Astrocyte of the spinal cord (primary cell): ENCODE measurements at places on chromosomes 1 and 21.

GRCh38 chr1:66944330-66945274 lies 19.8 kb downstream of the MIER1 start:
- DNase-seq = peak; percentile 82

- DNase-seq = no peak
Observed at GRCh38 chr1:11730429-11730891, 5.5 kb upstream of the AGTRAP start.

DNA sequence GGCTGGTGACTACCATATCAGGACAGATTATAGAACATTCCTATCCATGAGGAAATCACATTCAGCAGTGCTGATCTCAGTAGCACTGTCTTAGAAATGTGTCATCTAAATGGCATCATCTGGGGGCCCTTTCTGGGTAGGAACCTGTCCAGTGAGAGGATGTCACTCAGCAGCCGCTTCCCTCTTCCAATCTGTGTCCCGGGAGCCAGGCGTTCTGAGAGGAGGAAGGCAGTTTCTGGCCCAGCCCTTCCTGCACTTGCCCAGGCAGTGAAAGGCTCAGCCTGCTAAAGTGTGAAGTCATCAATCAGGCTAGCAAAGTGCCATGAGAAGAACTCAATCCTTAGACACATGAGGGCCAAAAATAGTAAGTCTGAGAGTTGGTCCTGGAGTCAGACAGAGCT lies 25.6 kb downstream of the RAB4A start:
- peak; percentile 41 for DNase-seq

GRCh38 chr1:16367968-16368890 lies 1.2 kb downstream of the SZRD1 start:
- DNase-seq = peak; percentile 36

GRCh38 chr1:16396591-16396990 lies 29.5 kb downstream of the SZRD1 start:
- DNase-seq = peak; percentile 81

DNA sequence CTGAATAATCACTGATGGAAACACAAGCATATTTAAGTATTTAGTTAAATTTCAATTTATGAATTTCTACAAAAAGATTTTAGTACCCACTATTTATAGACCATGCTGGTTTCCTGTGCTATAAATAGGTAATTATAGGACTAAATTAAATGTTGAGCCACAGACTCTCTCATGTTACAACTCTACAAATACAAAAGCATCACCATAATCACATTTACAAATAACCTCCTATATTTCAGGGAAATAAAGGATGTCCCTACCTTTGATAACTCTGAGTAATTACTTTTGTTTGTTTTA lies 32.6 kb upstream of the CCDC190 start:
- no peak for DNase-seq

GRCh38 chr1:79005945-79006344 lies 585 bp downstream of the ADGRL4 start:
- DNase-seq = peak; percentile 47

GRCh38 chr1:214423045-214423444 lies 128.4 kb downstream of the PTPN14 start:
- no peak for DNase-seq

DNA sequence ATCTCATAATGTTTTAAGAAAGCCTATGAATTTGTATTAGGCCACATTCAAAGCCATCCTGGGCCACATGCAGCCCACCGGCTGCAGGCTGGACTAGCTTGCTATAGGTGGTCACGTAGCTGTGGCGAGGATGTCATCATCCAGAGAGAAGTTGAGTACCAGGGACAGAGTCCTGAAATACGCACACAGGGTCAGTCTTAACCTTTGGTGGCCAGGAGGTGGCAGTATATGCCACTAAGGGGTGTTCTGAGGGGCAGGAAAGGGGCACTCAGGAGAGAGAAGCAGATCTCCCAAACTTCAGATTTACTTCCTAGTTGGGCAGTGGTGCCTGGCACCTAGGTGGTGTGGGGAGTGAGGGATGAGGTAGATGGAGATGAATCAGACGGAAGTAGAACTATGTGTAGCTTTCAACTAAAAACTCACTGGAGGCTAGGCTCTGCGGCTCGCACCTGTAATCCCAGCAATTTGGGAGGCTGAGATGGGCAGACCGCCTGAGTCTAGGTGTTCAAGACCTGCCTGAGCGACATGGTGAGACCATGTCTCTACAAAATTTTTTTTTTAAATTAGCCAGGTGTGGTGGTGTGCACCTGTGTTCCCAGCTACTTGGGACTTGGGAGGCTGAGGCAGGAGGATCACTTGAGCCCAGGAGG lies 16.3 kb upstream of the CDK18 start:
- peak; percentile 52 for DNase-seq

GRCh38 chr21:32955311-32956060 lies 70.2 kb upstream of the OLIG2 start:
- DNase-seq = no peak

DNA sequence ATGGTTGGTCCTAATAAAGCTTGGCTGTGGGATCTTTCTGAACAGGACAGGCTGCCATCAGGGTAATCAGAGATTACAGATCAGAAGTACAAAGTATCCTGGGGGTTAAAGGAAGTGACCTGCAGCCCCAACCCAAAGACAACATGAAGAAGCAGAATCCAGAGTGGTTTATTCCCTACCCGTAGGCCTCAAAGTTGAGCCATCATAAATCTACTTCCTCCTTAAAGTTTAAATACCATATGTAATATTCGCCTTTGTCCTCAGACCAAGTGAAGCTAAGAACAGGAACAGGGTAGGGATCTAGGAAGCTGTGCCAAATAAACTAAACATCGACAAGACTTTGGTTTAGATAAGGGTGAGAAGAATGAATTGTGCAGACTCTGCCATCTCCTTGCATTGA lies 15.9 kb upstream of the DHX9 start:
- DNase-seq = no peak

- DNase-seq = no peak
Observed at GRCh38 chr1:177200290-177200689, 29.5 kb downstream of the BRINP2 start.

DNA sequence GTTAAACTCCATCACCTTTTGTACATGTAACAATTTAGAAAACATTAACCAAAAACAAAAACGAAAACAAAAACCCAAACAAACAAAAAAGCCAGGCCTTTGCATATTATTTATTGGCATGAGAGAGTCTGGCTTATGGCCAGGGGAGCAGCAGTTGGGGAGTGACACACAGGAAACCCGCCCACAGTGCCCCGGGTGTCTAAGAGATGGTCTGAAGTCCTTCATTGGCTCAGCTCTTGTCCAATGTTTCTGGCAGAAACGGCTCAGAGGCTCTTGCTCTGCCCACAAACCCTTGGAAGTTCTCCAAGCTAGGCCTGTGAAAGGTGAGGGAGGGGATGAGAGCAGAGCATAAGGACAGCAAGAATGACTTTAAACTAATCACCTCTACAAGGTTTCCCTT lies 131.5 kb downstream of the CNIH3 start:
- DNase-seq = peak; percentile 56

DNA sequence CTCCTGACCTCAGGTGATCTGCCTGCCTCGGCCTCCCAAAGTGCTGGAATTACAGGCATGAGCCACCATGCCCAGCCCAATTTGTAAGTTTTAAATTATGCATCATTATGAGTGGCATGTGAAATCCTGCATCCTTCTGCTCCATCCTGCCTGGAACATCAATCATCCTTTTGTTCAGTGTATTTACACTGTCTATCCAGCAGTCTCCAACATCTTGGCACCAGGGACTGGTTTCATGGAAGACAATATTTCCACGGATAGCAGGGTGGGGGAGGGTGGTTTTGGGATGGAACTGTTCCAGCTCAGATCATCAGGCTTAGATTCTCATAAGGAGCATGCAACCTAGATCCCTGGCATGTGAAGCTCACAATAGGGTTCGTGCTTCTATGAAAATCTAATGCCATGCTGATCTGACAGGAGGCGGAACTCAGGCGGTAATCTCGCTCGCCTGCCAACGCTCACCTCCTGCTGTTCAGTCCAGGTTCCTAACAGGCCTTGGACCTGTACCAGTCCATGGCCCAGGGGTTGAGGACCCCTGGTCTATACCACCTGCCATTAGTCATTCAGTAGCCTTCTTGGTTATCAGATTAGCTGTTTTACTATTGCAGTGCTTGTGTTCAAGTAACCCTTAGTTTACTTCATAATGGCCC lies 22.2 kb upstream of the TCEA3 start:
- DNase-seq = no peak
